ENCODE measurements at places on chromosomes 6 and 20.

- DNase-seq = peak; percentile 43
Observed at GRCh38 chr6:107331409-107332386, 127.7 kb downstream of the PDSS2 start.

GRCh38 chr6:71498638-71499037 lies 210.0 kb downstream of the OGFRL1 start:
- no peak for DNase-seq

DNA sequence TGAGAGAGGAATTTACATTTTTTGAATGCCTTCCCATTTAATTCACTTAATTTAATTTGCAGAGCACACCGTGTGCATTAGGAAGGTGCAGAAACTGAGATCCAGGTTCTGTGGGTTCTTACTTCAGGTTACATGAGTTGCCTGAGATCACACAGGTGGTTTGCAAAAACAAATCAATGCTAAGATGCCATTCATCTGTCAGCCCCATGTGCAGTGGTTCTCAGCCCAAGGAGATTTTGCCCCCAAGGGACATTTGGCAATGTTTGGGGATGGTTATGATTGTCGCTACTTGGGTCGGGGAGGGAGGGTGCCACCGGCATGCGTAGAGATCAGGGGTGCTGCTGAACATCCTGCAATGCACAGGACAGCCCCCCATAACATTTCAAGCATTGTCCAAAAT lies 34.6 kb downstream of the BANF2 start:
- no peak for DNase-seq

- DNase-seq = no peak
Observed at GRCh38 chr20:49507741-49508434, 25.4 kb upstream of the KCNB1 start.

- peak; percentile 23 for DNase-seq
Observed at GRCh38 chr6:4271761-4272470, 136.5 kb upstream of the ECI2 start.

DNA sequence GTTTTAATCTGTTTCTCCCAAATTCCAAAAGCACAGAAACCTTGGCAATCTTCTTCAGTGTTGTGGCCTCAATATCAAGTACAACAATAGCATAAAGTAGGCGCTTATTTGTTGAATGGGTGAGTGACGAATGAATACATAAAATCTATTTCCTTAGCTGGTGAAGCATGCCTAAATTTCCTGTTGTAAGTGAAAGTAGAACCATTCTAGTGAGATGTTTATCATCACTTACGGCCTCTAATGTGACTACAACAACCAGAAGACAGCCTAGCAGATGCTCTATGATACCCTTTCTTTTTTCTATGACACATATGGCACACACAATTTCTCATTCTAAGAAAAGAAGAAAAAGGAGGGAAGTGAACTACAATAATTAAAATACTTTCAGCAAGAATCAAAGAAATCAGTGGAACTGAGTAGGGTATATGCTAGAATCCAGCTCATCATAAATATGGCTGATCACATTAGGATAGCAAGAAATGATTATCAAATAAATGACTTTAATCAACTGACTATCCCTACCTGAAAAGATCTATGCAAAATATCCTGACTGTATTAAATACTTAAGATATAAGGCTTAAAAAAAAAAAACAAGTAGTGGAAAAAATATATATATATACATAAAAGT lies 67.4 kb downstream of the BTBD9 start:
- DNase-seq = no peak

DNA sequence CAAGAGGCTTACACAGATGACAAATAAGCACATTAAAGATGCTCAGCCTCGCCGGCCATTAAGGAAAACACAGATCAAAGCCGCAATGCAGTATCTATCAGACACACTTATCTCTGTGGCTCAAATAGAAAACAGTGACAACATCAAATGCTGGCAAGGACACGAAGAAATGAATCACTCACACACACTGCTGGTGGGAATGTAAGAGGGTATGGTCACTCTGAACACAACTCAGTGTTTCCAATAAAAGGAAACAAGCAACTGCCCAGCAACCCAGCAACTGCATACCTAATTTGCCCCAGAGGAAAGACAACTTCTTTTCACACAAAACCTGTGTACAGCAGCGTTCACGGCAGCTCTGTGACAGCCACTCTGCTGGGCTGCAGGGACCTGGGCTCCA lies 155.8 kb downstream of the WDR27 start:
- peak; percentile 47 for DNase-seq

- no peak for DNase-seq
Observed at GRCh38 chr6:137877606-137878005, 10.5 kb downstream of the TNFAIP3 start.

- DNase-seq = no peak
Observed at GRCh38 chr6:143575901-143576426, 64.4 kb upstream of the FUCA2 start.

- no peak for DNase-seq
Observed at GRCh38 chr6:32411566-32412327, 4.8 kb upstream of the BTNL2 start.

DNA sequence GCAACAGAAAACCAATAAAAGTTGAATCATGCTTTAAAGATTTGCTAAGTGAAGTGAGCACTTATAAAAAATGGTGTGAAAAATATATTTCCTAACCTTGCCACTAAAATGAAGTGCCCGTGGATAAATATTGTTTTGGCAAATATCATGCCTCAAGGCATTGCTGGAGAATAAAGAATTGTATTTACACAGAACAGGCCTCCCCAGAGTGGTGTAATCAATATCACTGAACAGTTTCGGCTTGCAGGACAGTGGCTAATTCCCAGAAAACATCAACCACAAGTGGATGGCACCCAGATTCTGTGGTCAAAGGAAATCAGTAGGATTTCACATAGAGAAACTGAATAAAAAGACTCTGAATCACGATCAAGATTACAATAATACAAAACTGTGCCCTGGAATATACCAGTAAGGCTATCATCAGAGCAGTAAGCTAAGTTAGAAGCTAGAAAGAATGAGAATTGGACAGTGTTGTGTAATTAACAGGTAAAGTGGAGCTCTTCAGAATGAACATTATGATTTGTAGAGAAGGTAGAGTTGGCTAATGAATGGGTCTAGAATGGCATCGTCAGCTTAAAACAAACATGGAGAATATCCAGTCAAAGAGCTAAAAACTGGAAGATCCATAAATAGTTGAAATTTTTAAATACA lies 1026.9 kb upstream of the ADGRB3 start:
- no peak for DNase-seq

GRCh38 chr6:130575971-130576370 lies 210.2 kb downstream of the TMEM200A start:
- DNase-seq = no peak

- no peak for DNase-seq
Observed at GRCh38 chr6:96613291-96613999, 50.5 kb downstream of the FHL5 start.

DNA sequence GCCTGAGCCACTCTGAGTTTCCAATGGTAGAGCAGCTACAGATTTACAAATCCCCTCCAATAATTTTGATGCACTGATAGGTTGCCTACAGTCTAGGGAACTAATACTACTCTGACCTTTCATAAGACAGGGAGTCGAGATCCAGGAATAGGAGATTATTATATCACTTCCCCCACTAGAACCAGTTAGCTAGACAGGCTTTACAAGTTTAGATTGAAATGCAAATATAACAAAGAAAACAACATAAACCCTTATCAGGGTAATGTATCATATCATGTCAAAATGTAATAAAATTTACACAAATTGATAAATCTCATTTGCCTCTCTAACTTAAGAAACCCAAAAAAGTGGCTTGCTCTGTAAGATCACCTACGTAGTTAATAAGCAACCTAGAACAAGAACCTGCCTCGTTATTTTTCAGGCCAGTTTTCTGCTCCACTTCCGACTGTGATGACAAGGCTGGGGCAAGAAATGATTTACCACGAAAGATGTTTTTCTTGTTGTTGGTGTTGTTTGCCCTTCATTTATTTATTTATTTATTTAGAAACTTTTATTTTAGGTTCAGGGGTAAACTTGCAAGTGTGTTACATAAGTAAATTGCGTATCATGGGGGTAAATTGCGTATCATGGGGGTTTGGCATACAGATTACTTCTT lies 504.2 kb upstream of the ID4 start:
- no peak for DNase-seq

GRCh38 chr6:157980288-157981131 lies 1.2 kb upstream of the SYNJ2 start:
- no peak for DNase-seq

Measured in choroid plexus epithelial cell (primary cell).